Stimulated activated CD4-positive, alpha-beta T cell treated with anti-CD3 and anti-CD28 coated beads, Interleukin-1b, Interleukin-23, amount 100 ng/mL, for 48 hours (primary cell): ENCODE measurements at places on chromosomes 7 and 10.

DNA sequence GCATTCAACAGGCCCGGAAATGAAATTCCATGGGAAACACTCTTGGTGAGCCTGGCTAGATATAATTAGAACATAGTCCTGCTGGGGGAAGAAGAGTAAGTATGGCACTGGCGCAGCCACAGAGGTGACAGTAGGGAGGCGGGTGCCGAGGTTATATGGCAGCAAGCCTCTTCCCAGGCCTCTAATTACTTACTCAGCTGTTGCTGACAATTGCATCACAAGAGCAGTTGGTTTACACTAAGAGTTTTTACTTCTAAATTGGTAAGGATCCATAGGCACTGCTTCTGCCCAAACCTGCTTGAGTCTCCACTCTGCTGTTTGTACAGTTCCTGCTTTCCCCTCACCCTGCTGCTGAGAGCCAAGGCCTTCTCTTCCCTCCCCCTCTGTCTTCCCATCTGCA, 93.3 kb upstream of the DUSP5 start:
- DNase-seq = no peak

DNA sequence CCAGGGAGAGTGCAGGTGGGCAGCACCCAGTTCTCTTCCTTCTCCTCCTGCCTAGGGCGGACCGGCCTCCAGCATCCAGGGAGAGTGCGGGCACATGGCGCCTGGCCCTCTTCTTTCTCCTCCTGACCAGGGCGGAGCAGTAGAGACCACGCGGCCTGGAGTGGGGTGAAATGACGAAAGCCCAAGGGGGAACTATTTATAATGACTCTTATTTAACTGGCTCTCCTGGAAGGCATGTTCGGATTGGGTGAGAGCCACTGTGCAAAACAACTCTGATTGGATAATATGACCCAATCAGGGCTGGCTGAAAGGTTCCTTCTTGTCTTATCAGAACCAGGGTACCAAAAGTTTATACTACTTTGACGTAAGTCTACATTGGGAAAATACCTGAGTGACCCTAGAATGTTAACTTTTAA, 63.1 kb downstream of the ZNF37A start:
- DNase-seq = no peak

DNA sequence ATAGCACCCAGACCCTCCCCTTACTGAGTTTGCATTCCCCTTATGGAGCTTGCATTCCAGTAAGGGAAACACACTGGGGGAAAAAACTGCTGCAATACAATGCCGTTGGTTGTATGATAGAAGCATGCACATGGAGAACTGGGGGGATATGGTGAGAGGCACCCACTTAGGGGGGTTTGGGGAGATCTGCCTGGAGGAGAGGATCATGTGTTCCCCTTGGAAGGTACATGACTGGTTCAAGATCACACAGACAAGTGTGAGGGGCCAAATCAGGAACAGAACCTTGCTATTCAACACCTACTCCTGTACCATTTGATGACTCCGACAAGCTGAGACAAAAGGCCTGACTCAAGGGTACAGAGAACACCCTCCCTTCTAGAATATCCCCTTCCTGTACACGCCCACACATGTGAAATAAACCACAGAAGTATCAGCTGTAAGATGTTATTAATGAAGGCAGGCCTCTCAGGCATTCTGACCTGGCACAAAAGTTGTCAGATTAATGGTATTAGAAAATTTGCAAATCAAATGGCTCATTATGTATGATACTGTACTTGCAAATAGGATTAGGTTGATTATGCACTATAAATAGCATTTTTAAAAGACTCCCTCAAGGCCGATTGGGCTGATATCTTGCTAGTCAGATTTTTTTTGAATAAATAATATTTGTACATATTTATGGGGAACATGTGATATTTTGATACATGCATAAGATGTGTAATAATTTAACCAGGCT, 122.2 kb downstream of the NPY start:
- DNase-seq = no peak

- DNase-seq = no peak
Measured at GRCh38 chr10:106680061-106680460, 484.4 kb downstream of the SORCS1 start.

GRCh38 chr10:78336402-78336791, 302.7 kb downstream of the RPS24 start:
- no peak for DNase-seq

DNA sequence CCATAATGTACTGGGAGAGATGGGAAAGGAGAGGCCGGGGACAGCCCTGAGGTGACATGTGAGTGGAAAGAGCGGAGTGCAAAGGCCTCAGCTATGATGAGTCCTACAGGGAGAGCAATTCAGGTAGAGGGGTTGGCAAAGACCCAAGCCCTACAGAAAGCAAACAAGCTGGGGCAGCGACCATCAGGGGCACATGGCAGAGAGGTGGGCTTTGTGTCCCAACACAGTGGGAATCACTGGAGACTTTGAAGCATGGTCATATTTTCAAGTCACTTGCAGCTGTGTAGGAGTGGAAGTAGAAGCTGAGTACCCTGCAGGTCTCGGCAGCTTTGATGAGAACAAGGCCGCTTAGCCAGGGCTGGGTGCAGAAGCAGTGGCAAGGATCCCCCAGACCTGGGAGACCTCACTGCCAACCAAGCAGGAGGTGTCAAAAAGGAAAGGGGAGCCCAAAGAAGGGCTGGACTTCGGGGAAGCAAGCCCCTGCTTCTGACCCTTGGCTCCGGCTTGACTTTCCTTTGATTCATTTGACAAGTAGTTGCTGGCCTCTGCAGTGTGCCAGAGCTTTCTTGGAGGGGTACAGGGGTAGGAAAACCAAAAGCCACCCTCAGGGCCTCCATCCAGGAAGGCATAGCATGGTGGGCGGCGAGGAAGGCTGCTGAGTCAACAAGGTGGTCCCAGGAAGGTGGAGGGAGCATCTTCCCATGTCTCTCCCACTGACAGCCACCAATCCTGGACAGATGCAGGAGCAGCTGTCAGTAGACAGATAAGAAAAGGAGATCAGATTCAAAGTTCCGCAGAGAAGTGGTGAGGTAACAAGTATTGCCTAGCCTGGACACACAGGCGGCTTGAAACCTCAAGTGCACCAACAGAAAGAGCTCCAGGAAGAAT, 1.9 kb upstream of the PGAM2 start:
- DNase-seq = no peak

DNA sequence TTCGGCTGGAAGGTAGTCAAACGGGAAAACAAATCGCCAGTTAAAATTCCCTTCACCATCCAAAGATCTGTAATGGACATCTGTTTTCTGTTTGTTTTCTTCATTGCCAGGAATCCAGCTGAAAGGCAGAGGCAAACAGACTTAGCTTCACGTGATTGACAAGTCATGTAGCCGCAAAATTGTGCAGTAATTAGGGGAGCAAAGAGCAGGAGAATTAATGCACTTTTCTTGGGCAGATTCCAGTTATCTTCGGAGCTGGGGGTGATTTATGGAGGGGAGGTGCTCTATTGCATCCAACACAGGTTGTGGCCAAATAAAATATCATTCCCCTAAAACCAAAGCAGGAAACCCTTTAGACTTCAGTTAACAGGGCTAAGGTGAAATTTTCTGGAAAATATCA, 162.2 kb downstream of the MYOF start:
- no peak for DNase-seq

DNA sequence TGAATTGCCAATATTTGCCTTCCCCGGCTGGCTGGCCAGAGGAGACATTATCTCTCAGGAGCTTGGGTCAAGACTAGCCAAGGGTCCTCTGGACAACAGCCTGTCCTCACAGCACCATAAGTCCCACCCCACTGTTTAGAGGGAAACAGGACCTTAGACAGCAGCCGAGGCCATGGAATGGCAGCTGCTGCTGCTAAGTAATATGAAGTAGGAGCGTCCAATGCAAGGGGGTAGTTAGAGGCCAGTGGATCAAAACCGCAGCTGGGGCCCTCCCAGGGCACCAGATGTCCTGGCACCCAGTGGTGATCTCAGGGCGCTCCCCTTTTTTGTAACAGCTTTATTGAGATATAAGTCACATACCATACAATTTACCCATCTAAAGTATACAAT, 12.9 kb upstream of the KCP start:
- no peak for DNase-seq

DNA sequence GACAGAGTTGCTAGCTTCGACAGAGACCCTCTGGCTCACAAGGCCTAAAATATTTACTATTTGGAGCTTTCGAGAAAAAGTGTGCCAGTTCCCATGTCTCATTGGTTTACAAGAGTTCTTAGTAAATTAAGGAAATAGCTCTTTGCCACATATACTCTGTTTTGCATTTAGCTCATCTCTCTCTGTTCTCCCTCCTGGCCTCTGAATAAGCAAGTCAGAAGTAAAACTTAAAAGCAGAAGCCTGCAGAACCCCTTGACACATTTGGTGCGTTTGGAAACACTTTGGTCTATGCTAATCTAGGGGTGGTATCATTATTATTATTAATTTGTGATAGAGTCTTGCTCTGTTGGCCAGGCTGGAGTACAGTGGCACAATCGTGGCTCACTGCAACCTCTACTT, 6.4 kb downstream of the CARD11 start:
- no peak for DNase-seq

- DNase-seq = peak; percentile 35
Measured at GRCh38 chr7:22698767-22699166, 28.2 kb upstream of the IL6 start.

DNA sequence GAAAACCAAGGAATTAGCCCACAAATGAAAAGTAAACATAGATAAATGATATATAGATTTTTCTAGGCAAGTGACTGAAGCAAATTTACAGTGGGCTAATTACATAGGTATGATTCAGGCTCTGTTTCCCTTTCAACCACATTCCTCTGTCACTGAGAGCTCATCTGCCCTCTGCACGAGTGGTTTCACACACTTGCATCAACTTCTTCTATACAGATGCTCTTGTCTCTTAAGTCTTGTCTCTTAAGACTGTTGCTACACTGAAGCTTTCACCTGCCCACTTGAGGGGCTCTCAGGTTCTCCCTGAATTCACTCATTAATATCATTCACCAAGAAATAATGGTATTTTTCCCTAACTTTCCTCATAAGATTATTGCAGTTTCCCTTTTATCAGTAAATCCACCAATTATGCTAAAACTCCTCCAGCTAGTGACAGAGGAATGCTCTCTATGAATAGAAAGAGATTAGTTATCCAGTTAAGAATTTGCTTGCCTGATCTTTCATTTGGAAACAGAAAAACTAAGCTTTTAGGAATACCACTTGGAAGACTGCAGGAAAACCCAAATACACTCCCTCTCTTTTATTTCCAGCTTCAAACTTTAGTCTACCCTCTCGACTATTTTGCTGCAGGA, 95.7 kb downstream of the ELAPOR2 start:
- peak; percentile 19 for DNase-seq

GRCh38 chr10:88346144-88346977, 236.8 kb downstream of the RNLS start:
- no peak for DNase-seq

GRCh38 chr7:157690833-157691585, 354.2 kb downstream of the DNAJB6 start:
- DNase-seq = no peak

GRCh38 chr10:131997366-131998049, 15.8 kb upstream of the BNIP3 start:
- DNase-seq = no peak

- DNase-seq = no peak
Measured at GRCh38 chr7:74253835-74254128, 417 bp downstream of the RFC2 start.

DNA sequence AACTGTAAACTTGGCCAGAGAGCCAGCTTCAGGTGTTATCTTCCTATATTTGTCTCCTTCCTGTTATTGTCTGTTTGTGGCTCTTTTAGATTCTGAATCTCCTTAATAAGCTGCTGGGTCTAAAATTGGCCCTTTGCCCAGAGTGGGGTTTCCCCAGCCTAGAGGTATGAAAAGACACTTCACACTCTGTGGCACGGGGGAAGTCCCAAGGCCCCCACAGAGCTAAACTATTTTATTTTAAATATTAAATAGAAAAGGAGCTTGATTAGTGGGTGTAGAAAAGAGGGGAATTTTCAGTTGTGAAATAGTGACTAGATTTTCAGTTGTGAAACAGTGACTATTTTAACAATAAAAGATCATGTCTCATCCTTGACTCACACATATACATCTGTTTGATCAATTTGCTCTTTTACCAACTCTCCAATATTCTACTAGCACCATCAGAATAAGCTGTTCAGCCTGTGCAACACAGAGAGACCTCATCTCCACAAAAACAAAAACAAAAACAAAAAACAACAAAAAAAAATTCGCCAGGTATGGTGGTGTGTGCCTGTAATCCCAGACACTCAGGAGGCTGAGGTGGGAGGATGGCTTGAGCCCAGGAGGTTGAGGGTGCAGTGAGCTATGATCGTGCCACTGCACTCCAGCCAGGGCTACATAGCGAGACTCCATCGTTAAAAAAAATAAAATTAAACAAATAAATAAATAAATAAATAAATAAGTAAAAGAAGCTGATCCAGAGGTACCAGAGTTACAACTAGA, 24.9 kb upstream of the ADO start:
- peak; percentile 88 for DNase-seq

DNA sequence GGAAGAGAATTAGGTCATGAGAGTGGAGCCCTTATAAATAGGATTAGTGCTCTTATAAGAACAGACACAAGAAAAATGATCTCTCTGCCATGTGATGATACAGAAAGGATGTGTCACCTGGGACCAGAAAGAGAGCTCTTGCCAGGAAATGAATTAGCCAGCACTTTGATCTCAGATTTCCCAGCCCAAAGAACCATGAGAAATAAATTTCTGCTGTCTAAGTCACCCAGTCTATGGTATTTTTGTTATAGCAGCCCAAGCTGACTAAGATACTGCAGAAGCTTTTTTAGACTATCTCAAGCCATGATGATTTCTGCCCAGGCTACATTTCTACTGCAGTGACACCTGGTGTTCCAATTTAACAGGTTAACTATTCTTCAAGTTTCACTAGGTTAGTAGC, 84.8 kb downstream of the RSU1 start:
- DNase-seq = no peak

- DNase-seq = no peak
Measured at GRCh38 chr7:128939075-128939860, 1.5 kb downstream of the IRF5 start.

DNA sequence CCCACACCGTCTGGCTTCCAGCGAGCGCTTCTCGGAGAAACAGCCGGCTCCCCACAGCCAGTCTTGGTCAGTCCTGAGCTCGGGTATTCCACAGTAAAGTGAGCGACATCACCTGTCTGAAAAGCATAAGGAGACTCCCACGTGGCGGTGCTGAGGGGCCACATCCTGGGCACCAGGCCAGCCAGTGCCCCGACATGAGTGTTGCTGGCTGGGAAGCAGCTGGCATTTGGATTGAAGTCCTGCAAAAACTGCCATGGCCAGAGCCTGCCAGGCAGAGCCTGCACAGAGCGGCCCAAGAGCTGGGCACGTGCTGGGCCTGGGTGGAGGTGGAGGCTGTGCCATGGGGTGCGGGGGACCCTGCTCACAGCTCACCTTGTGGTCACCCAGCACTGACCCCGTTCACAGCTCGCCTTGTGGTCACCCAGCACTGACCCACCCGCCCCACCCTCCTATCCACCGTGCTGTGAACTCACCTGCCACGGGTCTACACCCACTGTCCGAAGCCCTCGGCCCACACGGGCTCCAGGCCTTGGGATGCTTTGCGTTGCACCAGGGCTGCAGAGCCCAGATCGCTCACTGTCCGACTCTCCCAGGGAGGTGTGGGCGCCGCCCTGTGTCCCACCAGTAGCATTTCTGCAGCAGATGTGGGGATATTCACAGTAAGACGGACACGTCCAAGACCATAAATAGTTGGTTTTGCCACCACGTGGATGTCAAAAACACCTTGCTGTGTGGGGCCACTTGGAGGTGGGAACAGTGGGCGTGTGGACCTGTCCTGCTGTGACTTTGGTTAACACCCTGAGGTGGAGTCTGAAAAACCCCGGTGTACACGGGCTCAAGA, 48.8 kb downstream of the PITRM1 start:
- no peak for DNase-seq
